ENCODE measurements at places on chromosomes 7 and 10.

- no peak for DNase-seq
Observed at GRCh38 chr10:99872367-99873162, 90.1 kb downstream of the ABCC2 start.

DNA sequence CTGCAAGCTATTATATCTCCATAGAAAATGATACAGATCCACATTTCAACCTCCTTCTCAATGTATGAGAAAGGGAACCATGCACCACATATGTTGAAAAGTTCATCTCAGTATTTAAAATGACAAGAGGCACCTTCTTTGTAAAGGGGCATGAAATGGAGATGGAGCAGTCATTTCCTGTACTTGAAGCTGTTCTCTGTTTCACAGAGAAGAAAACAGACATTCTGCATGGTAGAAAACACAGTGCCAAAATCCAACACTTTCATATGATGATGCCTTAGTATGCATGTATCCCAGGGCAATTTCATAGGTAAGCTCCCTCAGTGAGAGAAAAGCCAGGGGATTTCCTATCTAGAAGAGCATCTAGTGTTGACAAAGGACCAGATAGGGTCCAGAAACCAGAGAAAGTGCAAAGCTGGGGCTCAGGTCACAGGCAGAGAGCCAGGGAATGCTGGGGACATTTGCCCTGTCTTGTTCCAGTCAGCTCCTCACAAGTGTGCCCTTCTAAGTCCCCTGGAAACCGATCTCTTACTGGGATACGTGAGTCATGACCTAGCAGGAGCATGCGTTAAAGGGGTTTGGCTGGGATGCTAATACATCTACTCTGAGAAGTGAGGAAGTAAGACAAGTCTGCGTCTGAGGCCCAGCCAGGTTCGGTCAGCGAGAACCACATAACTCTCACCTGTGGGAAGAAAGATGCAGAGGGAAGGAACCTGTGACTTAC, 118.7 kb downstream of the ICA1 start:
- DNase-seq: no peak

- no peak for DNase-seq
Observed at GRCh38 chr10:96606216-96606615, 19.4 kb upstream of the TM9SF3 start.

DNA sequence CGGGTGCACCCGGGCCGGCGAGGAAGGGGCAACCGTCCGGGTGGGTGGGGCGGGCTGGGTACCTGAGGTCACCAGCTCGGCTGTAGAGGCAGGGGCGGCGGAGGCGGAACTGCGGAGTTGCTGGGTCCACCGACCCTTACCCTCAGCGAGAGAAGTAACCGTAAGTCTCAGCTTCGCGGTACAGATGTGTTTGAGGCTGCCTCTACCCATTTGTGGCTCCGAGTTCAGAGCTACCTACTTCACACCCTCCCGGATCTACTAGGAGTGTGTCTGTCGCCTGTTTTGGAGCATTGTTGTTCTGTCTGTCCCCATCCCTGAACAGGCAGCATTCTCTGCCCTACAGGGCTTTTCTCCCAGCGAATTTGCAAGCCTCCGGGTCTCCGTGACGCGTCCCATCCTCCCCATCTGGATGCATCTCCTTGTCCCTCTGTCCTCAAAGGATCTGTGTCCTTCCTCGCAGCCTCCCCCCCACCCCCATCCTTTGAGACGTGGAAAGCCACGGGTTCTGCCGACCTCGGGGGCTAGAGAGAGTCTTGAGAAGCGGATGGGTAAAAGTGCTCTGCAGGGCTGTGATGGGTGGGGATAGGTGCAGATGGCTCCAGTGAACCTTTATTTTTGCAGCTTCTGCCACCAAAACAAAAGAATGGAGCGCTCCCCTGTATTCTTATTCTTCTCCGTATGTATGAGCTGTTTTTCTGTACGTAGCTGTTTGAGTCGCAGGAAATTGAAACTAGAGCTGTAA, 757 bp downstream of the ANKIB1 start:
- peak; percentile 7 for DNase-seq

DNA sequence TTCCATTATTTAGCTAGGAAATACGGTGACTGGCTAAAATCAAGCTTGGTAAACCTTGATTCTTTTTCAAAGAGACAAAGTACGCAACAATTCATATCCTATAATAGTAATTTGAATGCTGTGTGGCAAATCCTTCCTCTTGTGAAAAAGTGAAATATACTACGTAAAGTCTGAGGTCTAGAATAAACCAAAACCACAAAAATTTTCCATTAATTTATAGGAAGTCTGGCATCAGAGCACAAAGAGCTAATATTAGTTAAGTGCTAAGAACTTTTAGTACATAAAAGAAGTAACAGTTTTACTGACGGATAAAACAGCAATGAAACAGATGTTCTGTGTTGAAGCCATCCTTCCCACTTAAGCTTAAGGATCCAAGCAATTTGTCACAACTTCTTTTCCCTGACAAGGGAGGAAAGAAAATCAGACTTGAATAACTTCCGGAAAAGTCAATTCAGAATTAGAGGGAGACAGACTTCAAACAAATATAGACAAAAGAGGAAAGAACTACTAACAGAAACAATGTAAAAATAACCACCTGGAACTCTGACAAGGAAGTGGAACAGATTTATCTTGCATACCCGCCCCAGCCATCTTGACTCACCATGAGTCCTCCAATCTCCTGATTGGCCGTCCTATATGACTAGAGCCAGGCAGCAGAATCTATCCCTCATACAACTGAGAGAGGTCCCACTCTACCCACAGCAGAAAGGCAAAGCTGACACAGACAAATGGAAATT, 34.6 kb downstream of the RHEB start:
- DNase-seq: no peak

All from activated gamma-delta T cell treated with anti-CD3 and anti-CD28 coated beads, Interleukin-2, amount 50 U/mL, for 16 hours (primary cell).